Activated CD4-positive, alpha-beta T cell treated with anti-CD3 and anti-CD28 coated beads for 4 hours (primary cell): ENCODE measurements at places on chromosomes 1 and 21.
A peak's percentile ranks its signal among the peaks of the same experiment; 100 is the strongest.

DNA sequence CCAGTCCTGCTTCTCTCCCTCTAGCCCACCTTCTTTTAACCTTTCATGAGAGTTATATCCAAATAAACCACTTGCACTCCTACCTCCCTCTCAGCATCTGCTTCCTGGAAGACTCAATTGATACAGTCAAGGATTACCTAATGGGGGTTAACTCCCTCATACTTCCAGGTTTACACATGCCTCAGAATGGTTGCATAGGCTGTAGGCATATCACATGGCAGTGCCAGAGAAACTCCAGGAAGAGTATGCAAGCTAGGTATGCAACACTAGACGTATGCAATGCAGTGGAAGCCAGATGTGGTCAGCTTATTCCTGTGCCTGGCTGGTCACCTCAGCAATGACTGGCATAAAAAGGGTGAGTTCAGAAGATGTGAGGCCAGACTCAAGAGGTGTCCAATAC lies 32.7 kb upstream of the VANGL1 start:
- no peak for DNase-seq

DNA sequence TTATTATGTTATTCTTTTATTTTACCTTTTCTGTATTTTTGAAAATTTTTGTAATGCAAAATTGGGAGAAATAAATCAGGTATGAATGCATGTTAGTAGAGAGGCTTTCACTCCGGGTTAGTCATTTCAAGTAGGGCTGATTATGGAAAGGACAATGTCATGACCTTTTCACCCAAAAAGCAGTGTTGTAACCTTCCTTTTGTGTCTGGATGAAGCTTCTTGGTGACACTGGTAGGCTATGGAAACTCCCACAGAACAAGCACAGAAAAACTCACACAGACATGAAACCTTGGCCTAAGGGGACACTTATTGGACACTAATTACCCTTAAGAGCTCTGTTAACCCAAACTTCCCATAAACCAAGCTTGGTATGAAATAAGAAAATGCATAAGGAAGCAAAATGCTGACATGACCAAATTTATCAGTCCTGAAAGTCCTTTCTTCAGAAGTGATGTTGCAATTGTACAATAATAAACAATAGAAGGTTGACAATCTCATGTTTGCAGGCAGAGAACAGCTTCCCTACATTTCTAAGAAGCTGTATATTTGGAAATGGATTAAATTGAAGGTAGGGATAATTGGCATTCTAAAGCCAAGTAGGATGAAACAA lies 70.0 kb upstream of the KCNJ15 start:
- DNase-seq = no peak

- no peak for DNase-seq
Measured at GRCh38 chr1:111749628-111750027, 6.1 kb upstream of the DDX20 start.

- DNase-seq = no peak
Measured at GRCh38 chr1:41679531-41679930, 195.0 kb upstream of the EDN2 start.

DNA sequence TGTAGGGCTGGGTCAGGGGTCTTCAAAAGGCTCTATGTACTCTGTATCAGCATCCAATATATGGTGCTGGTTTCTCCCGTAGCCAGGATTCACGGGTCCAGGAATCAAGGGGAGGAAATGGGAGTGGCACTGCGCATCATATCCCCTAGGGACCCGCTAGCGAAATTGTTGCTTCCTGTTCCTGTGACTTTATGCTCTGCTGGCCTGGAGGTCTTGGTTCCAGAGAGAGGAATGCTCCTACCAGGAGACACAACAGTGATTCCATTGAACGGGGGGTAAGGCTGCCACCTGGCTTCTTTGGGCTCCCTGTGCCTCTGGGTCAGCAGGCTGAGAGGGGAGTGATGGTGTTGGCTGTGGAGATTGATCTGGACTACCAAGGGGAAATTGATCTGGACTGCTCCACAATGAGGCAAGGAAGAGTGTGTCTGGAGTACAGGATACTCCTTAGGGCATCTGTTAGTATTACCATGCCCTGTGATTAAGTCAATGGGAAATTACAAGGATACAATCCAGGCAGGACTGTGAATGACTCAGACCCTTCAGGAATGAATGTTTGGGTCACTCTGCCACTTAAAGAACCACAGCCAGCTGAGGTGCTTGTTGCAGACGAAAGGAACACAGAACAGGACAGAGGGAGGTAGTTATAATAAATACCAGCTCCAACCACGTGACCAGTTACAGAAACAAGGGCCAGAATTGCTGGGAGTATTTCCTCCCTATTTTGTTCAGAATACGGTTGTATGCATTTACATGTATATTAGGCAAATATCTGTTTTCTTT lies 10.2 kb downstream of the SPSB1 start:
- no peak for DNase-seq

GRCh38 chr21:35102488-35103371 lies 53.6 kb upstream of the RUNX1 start:
- peak; percentile 31 for DNase-seq

GRCh38 chr1:92944901-92945747 lies 16.1 kb downstream of the DIPK1A start:
- DNase-seq = no peak

DNA sequence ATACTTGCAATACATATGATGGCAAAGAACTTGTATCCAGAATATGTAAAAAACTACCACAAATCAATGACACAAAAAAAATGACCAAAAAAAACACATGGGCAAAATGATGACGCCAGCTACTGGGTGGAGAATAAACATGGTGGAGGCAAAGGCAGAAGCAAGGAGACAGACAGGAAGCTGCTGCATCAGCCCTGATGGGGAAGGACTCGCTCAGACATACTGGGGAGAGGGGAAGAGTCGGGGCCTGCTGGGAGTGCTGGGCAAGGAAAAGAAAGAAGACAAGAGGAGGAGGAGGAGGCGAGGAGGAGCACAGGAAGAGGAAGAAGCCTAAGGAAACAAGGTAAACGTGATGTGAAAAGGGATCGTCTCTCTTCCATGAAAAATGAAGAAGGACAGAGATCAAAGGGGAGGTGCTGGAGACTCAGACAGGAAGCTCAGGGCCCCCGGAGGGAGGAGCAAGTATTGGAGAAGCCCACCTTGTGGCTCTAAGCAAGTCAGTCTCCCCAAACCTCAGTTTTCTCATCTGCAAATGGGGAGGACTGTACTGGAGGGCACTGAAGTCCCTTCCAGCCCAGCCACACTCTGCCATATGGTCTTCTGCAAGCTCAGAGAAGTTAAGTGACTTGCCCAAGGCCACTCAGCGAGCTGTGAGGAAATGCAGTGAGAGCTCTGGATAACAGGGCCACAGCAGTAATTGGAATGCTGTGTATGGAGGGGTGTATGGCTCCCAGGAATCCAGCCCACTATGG lies 24.2 kb downstream of the OLFML2B start:
- DNase-seq = no peak

- no peak for DNase-seq
Measured at GRCh38 chr1:245961137-245961540, 545.9 kb downstream of the SMYD3 start.

GRCh38 chr1:204286831-204287421 lies 72.8 kb downstream of the PLEKHA6 start:
- peak; percentile 24 for DNase-seq

DNA sequence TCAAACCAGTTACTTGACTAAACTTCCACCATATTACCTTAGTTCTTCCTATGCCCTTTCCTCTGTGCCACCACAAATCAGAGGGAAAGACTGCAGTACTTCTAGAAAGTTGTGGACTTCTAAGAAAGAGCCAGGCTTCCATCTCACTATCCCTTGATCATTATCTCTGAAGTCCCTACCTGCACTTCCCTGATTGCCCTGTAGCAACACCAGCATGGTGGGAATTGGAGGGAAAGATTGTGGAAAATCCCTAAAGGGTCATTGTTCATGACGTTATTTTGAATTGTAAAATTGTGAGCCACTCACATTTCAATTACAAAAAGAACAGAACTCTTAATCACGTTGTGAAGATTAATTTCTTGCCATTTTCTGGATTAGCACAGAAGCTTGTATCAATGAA lies 23.4 kb upstream of the KIAA1614 start:
- no peak for DNase-seq

- DNase-seq = peak; percentile 39
Measured at GRCh38 chr1:23751050-23751814, 8.0 kb downstream of the ELOA start.

GRCh38 chr1:2595812-2596529 lies 9.4 kb downstream of the PRXL2B start:
- no peak for DNase-seq

DNA sequence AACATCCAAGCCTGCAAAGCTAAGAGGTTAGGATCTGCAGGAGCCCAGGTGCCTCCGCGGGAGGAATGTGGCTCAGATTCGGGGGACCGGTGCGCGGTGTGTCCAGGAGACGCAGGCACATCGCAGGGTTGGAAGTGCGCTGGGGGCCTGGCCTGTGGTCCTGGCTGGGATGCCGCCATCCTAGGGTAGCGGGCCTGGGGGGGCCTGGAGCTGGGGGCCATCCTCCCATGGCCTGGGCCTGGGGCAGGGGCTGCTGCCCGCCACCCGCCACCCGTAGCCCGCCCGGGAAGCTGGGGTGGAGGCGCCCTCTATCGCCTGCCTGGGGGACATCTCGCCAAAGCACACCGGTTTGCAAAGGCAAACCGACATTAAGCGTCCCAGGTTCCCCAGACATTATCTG lies 170.6 kb upstream of the ARHGEF16 start:
- no peak for DNase-seq

GRCh38 chr1:1629430-1630190 lies 2.4 kb upstream of the MMP23B start:
- peak; percentile 67 for DNase-seq

GRCh38 chr21:34133802-34134201 lies 60.4 kb downstream of the MRPS6 start:
- DNase-seq = no peak

DNA sequence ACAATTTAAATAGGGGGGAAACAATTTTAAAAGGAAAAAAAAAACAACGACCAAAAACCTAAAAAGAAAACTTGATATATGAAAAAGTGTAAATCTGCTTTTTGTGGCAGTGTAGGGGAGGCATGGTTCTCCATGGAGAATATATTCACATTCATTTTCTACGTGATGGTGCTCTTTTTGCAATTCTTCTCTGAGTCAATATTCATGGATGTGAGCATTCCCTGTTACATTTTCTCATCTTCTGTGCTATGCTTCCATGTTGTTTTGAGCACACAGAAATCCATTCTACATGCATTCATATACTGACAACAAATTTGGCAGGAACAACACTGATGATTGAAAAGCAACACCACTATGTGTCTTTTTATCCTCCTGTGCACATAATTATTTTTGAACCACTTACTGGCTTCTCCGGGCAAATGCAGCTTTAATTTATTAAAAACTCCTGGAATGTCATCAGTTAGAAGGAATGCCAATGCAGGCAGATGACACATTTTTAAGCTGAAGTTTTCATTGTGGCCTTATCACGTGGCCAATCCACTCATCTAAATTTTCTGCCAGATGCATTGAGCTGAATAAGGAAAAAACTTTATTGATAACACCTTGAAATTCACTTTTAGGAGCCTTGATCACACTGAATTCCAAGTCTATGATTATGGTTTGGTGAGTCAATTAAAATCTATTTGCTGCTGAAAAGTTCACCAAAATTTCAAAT lies 590.6 kb downstream of the NUF2 start:
- no peak for DNase-seq

- no peak for DNase-seq
Measured at GRCh38 chr1:87111659-87112371, 197.4 kb downstream of the HS2ST1 start.

- DNase-seq = peak; percentile 57
Measured at GRCh38 chr1:24928689-24929397, 1.2 kb downstream of the RUNX3 start.

- peak; percentile 44 for DNase-seq
Measured at GRCh38 chr1:167401260-167401873, 117.0 kb downstream of the CD247 start.

DNA sequence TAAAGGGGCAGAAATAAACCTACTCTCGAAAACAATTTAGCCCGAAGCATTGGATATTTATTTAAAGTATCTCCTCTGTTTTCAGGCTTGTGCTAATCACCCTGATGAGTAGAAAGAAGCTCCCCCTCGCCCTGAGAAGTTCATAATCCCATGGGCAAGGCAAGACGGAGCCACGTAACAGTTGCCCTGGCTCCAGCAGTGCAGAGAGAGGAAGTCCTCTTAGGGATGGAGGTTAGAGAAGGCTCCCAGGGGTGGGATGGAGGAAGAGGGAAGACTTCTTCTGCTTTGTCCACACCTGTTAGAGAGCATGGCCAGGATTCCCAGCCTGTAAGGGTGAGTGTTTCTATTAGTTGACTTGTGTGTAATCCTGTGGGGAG lies 3.4 kb upstream of the GPR25 start:
- no peak for DNase-seq

DNA sequence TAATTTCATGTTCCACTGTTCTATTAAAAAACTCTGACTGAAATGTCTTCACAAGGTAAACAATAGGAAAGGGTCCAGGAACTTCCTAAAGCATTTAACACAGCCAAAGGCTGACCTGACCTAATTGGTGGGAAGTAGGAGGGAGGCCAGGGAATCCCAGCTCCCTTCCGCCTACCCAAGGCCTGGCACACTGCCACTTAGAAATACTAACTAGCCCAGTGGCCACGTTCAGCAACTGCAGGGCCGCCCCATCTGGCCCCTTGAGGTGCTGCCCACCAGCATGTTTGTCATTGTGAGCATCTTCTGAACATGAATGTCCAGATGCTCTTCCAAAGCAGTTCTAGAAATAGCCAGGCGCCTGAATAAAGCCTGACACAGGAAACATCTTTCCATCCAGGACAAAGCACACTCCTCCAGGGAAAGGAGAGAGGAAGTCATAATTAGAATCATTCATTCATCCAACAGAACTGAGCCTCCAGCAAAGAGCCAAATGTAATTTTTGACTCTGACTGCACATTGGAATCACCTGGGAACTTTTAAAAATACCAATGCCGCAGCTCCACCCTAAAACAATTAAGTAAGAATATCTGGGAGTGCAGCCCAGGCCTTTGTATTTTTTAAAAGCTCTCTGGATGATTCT lies 44.6 kb upstream of the BCL9 start:
- DNase-seq = no peak

GRCh38 chr21:25572861-25573310 lies 34.4 kb downstream of the MRPL39 start:
- no peak for DNase-seq

DNA sequence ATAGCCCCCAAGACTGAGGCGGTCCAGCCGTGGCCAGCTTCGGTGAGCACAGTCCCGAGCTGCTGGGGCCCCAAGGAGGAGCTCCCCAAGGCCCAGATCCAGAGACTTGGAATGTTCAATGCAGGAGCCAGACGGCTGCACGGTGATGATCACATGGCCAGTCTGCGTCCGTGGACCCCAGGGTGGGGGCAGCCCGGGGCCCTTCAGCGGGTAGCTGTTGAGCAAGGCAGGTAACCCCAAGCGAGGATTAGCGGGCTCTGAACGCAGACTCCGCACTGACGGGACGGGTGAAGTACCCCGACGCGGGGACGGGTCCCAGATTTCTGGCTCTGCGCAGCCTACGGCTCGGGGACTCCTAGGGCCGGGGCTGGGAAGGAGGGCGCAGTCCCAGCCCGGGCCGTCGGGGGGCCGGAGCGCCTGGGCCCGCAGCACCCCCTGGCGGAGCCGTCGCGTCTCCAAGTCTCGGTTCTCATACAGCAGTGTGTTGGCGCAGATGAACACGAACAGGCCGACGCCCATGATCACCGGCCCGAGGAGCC lies 2.7 kb downstream of the TMEM200B start:
- peak; percentile 64 for DNase-seq
